ENCODE measurements at places on chromosomes 13 and 19.

GRCh38 chr13:37202264-37202663, 96.8 kb upstream of the CSNK1A1L start:
- no peak for DNase-seq

- DNase-seq = no peak
These were observed 17.3 kb downstream of the CKM start for GRCh38 chr19:45305421-45305820.

- no peak for DNase-seq
These were observed 1.4 kb upstream of the GPR183 start for GRCh38 chr13:99308471-99309087.

- no peak for DNase-seq
These were observed 95.7 kb upstream of the TSHZ3 start for GRCh38 chr19:31444931-31445330.

DNA sequence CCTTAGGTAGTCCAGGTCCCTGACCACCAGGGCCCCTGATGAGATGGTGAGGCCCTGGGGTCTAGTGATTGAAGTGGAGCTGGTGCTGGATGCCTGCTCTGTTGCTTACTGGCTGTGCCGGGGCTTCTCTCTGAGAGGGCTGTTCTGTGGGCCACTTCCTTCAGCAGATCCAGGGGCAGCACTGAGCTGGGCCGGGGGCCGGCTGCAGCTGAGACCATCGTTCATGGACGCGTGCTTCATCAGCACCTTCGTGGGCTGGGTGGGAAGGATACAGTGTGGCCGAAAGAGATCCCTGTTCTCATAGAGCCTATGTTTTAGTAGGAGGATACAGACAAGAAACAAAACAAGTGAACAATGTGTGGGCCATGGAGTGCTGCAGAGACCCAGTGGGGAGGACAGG, 33.2 kb upstream of the TEX29 start:
- no peak for DNase-seq

DNA sequence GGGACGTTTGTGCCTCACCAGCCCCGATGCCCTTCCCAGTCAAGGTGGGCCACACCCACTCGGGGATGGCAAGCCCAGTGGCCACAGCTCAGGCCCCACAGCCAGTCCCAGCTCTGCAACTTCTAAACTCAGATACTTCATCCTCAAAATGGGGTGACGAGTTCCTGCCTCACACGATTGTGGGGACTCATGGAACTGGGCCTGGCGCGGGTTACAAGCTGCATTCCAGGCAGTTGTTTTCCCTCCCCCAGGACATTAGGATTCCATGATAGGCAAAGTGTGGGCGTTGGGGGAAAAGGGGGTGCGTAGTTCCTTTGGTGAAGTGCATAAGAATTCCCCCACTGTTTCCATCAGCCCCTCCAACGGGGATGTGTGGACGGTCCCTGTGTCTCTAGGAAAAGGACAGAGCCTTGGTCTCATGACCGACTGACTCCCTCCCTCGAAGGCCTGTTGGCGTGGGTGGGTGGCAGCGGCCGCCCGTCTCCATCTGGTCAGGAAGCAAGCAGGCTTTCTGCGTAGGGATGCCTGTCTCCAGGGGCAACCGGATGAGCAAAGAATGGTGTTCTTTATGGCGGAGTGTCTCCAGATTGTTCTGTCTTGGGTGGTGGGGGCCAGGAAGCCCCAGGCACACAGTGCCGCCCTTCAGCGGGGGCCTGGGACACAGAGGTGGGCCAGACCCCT, 21.1 kb upstream of the NPAS1 start:
- no peak for DNase-seq

DNA sequence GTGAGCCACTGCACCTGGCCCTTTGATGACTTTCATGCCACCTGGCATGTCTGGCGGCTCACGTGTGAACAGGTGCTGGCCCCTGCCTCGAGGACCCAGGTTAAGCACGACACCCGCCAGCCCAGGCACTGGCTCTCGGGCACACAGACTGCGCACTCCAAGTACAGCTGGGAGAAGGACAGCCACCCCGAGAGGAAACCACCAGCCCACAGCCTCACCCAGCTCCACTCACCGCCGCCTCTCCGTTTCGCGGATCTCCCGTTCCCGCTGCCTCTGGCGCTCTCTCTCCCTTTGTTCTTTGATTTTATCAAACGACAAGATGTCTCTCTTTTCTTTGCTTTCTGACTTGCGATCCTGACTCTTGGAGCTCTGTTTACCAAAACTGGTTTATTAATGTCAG, 27.4 kb upstream of the TINCR start:
- no peak for DNase-seq

GRCh38 chr13:23690668-23691067, 120.5 kb downstream of the TNFRSF19 start:
- no peak for DNase-seq

- DNase-seq = no peak
These were observed 9.6 kb downstream of the GJB6 start for GRCh38 chr13:20222553-20222952.

- DNase-seq = no peak
These were observed 48.8 kb downstream of the MBD3L1 start for GRCh38 chr19:8880868-8881488.

- no peak for DNase-seq
These were observed 185.1 kb downstream of the MTUS2 start for GRCh38 chr13:29005035-29005762.

DNA sequence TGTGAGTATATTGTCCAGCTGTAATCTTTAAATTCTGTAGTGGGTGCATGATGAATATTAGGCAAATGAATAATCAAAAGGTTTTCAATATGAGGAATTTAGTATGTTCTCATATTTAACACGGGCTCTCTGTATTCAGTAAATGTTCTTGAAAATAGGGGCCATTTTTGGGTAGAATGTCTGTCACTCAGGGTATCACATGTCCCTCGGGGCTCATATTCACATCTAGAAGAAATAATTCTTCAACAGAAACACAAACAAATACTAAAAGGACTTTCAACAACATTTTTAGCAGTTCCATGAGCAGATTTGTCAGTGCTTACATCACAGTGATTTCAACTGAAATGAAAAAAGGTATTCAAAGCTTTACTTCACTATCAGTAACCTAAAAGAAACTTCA, 1388.4 kb upstream of the MIR17HG start:
- DNase-seq = no peak

DNA sequence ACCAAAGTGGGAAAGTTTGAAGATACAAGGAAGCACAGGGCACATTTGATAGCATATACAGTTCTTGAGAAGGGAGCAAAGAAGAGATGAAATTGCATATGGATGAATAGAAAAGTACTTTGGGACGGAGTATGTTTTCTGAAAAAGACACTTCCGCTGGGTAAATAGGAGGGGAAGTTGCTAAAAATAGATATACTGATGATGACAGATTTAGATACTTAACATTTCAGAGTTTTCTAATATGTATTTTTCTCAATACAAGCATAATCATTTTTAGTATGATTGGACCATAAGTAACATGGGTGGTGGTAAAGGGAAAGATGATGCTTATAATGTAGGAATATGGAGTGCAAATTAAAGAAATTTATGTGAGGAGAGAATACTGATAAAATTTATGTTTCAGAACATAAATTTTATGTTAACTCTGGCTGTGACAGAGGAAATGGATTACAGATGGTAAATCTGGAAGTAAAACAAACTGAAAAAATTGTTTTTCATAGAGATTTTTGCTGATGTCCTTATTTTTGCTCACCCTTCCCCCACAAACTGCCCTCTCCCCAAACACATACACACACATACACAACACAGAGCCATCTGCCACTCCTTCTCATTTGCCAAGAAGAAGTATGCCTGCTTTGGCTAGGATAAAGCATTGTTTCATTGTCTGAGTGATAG, 583.9 kb upstream of the MIR17HG start:
- DNase-seq = no peak

- peak; percentile 64 for DNase-seq
These were observed 776 bp upstream of the NCLN start for GRCh38 chr19:3184847-3185460.

DNA sequence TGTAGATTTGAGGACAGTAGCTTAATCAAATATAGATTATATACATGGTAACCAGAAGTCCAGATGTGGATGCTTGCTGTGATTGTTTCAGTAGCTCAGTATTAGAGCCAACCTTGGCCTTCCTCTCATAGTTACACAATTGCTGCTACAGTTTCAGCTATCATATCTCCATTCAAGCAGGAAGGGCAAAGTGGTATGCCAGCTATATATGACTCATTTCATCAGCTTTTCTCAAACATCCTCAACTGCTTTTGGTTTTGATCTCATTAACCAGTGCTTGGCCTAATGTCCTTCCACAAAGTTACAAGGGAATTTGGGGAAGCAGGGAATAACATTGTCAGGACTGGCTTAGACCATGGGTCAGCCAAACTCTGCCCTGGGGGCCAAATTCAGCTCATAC, 73.0 kb upstream of the MAB21L1 start:
- no peak for DNase-seq

DNA sequence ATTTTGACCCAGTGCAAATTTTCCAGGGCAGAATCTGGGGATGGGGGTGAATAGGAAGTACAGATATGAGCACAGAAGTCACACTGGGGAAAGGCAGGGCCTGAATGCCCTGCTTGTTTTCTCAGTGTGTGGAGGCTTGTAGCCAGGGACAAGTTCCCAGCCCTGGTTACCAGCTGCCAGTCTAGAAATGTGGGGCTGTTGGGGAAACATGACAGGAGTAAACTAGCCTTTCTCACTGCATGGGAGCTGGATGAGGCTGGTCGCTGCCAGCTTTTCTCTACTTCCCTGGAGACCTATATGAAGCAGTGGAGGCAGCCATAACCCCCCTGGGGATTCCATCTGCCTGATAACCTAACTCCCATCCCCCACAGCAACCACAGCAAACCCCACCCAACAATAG, 2267.7 kb downstream of the PCDH9 start:
- no peak for DNase-seq

GRCh38 chr19:45547965-45548609, 36.5 kb downstream of the OPA3 start:
- DNase-seq = no peak

GRCh38 chr13:105599477-105600037, 935.9 kb downstream of the EFNB2 start:
- no peak for DNase-seq

GRCh38 chr19:2171349-2172145, 7.8 kb downstream of the DOT1L start:
- DNase-seq = peak; percentile 82

- DNase-seq = no peak
These were observed 3.0 kb downstream of the MARK4 start for GRCh38 chr19:45254044-45254531.
